ENCODE measurements at places on chromosomes 2 and 18.

- no peak for DNase-seq
Measured at GRCh38 chr2:201126308-201127151, 10.6 kb downstream of the CFLAR start.

GRCh38 chr2:59236723-59237122, 995.6 kb upstream of the FANCL start:
- DNase-seq, result no peak

DNA sequence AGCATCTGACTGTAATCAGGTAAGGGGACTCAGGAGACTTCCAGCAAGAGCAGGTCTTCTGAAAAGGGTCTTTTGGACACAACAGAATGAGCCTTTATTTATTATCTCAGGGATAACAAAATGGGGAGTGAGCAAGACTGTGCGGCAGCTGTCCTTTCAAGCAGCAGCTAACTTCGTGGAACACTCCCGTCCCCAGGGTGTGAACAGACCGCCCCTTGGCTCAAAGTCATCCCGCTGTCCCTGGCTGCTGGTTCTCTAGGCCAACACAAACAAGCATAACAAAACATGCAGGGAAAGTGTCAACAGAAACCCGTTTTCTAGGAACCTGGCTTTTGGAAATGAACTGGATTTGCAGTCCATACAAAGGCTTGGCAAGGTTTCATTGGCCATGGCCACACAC, 787.9 kb upstream of the FANCL start:
- no peak for DNase-seq

DNA sequence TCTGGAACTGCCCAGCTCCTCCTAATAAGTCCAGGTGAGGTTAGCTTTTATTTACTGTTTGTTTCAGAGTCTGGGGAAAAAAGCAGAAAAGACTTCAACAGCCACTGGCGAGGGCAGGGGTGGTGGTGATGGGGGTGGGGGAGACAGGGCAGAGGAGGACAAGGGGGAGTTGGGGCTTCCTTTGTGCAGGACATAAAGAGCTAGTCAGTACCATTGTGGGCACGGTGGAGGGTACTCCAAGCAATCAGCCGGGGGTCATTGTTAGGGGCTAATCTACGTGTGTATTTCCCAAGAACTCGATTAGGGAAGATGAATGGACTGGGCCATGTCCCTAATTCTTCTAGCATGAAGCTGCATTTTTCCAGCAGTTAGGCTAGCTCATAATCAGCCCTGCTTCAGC, 2.8 kb upstream of the RAX start:
- DNase-seq, result no peak

- DNase-seq, result no peak
Measured at GRCh38 chr18:50820901-50821520, 1.2 kb upstream of the MRO start.

- no peak for DNase-seq
Measured at GRCh38 chr18:37270038-37270665, 295.4 kb downstream of the CELF4 start.

GRCh38 chr18:13440277-13441248, 222.0 kb downstream of the LDLRAD4 start:
- no peak for DNase-seq

GRCh38 chr2:60847854-60848253, 33.5 kb upstream of the REL start:
- no peak for DNase-seq

GRCh38 chr2:151665959-151666358, 68.3 kb downstream of the NEB start:
- no peak for DNase-seq

DNA sequence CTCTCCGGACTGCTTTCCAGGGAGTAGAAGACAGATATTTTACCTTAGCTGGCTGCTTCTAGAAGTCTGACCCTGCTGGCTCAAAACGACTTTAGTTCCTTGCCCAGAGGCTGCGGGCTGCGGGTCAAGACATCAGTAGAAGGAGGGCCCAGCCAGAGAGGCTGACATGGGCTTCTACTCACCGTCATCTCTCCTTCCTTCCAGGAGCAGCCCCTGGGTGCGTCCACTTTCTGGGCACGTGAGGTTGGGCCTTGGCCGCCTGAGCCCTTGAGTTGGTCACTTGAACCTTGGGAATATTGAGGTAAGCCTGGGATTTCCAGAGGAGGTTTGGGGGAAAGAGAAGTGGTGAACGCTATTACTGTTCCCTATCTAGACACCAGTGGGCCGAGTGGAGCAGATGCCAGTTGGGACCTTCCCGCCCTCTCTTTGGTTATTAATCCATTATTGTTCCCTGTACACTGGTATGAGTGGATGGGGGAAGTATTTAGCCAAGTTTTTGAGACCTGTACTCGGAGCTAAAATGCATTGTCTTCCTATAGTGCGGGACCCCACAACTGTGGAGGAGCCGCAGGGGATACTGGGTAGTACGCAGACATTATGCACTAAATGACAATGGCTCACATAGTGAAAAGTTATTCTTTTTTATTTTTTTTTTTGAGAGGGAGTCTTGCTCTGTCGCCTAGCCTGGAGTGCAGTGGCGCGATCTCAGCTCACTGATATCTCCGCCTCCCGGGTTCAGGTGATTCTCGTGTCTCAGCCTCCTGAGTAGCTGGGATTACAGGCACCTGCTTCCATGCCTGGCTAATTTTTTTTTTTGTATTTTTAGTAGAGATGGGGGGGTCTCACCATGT, 26.3 kb upstream of the CASP8 start:
- no peak for DNase-seq

GRCh38 chr18:63421514-63421913, 762 bp downstream of the VPS4B start:
- no peak for DNase-seq

DNA sequence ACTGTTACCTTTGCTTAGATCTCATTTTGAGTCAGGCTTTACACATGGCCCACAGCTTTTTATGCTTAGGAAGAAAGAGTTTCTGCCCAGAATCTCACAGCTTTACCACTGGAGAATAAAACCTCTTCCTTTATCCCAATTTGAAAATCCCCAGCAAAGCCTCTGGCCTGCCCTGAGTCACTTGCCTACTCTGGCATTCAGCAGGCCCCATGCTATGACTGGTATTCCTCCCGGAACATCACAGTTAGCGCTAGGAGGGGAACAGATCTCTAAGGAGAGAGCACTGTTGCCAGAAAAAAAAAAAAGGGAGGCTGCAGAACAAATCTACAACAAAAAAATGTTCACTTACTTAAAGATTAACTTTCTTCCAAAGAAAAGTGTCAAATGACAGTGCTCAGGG, 152.9 kb upstream of the DNMT3A start:
- no peak for DNase-seq

DNA sequence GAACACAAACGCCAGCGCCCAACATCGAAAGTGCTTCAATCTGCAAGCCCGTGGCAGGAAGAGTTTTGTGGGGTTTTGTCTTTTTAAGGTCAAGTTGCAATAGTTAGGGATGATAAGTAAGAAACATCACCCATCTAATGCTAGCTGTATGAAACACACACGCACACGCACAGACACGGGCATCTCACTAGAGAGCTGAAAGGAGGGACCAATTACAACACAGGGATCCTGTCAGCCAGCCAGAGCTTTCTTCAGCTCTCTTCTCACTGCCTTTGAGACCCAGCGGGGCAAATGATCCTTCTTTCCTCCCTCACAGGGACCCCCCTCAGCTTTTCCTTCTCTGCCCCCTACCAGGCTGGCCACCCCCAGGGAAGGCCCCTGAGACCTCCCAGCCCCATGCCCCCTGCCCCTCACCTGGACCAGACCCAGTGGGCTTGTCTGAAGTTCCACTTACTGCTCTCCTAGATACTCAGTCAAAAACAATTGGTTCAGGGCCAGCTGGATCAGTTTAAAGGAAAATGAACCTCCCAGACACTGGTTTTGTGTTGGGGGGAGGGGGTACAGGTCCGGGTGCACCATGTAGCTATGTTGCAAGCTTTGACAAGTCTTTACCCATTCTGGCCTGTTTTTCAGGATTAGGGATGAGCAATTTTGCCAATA, 17.9 kb downstream of the CYP26B1 start:
- DNase-seq, result no peak

GRCh38 chr2:209451209-209451834, 27.5 kb downstream of the MAP2 start:
- DNase-seq, result no peak

DNA sequence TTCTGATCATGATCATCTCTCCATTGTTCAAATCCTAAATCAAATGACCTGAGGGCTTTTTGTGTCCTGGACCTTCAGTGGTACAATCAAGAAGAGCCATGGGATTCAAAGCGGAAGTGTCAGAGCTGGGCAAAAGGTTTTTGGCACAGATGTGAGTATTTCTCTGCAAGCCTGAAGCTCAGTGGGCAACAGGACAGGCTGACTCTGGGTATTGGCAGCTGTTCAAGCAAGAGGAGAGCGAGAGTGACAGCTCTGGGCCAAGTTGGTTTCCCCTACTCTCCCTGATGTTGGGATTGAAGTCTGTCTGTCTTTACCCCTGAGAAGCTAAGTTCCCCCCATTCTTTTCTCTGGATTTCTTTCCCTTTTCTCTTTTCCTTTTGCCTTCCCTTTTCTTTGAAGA, 33.3 kb downstream of the DSEL start:
- DNase-seq, result no peak
